ENCODE measurements at places on chromosomes 7 and 10.

- DNase-seq = no peak
Observed at GRCh38 chr10:61541960-61542359, 88.8 kb upstream of the TMEM26 start.

- DNase-seq = no peak
Observed at GRCh38 chr10:31908157-31908556, 20.5 kb downstream of the ARHGAP12 start.

- DNase-seq = no peak
Observed at GRCh38 chr10:49569031-49569631, 30.2 kb upstream of the ERCC6 start.

- no peak for DNase-seq
Observed at GRCh38 chr7:7554021-7554432, 12.7 kb upstream of the MIOS start.

- no peak for DNase-seq
Observed at GRCh38 chr10:102409604-102410428, 8.8 kb downstream of the PSD start.

DNA sequence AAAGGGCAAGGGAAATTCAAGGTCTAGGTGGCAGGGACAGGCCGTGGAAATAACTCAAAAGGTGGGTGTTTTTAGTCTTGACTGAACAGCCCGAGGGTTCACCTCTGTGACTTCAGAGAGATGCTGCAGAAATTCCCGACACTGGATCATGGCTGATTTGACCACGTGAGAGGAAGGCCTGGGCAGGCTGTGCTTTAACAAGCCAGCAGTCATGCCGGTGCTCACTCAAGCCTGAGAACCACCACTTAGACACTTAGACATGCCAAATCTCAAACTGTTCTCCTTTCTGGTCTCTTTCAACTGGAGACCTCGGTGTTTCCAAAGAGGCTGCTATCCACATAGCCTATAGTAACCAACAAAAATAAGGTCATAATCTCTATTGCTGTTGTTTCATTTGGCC is 15.4 kb downstream of the TECTB start:
- no peak for DNase-seq

DNA sequence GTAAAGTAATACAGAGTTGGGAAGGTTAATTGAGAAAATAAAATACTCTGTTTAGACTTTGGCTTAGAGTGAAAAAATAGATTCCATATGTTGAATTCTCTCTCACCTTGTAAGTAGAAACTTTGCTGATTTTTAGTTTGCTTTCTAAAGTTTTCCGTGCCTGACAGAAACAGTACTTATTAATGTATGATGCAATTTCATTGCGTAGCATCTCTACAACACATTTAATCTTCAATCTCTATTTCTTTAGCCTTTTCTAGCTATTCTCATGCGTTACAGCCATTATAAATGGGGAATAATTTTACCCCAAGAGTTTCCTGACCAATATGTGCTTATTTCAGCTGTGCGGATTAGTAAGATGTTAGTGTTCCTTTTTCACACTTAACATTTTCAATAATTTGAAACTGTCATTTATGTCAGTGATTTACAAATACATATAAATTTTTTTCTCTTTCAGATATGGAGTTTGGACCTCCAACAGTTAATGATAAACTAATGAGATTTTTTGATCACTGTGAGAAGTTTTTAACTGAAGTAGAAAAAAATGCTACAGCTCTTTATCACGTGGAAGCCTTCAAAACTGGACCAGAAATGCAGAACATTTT is 3.3 kb downstream of the MINPP1 start:
- no peak for DNase-seq

DNA sequence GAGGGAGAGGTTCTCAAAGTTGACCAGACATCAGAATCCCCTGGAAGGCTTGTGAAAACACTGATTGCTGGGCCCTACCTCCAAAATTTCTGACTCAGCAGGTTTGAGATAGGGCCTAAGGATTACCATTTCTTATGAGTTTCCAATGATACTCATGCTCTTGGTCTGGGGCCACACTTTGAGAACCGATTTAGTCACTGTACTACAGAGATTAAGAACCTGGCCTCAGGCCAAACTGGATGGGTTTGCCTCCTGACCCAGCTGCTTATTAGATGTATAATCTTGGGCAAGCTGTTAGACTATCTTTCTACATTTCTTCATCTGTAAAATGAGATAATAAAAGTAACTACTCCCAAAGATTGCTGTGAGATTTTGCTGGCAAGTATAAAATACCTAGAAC is 77.1 kb upstream of the SCIN start:
- no peak for DNase-seq

DNA sequence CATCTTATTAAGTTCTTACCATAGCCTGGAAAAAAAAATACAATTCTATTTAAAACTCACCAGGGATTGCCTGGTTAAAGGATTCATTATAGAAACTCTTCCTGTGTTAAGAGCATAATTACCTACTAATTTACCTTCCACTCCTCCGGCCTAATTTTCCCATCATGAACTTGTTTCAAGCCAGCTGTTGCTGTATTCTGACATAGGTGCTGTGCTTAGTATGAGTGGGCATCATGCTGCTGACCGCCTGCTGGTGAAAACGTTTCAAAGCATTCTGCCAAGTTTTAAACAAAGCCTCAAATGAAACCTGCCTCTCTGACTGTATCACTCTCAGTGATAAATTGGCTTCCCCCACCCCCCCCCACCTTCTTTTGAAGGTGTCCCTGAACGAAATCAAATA is 47.8 kb upstream of the KCNMA1 start:
- DNase-seq = no peak

GRCh38 chr10:110376021-110376766 is 71.5 kb upstream of the SMNDC1 start:
- DNase-seq = no peak
